ENCODE measurements at places on chromosomes 7 and 10.

DNA sequence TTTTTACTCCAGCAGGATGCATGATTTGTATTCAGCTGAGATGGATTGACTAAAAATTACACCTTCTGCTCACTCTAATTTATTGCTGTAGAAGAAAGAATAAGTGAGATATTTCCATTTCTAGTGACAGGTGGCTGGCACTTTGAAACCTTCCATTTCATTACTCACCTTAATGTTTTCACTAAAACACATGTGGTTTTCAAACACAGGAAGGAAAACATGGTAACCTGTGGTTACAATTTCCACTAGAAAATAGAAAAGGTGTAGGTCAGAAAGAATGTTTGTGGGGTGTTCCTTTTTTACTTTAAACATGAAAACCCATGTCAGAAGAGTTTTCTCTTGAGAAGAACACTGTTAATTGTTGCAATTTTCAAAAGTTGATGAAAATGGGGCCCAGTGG, 12.0 kb upstream of the PRKCQ start:
- no peak for DNase-seq

- no peak for DNase-seq
Observed at GRCh38 chr10:107028236-107028635, 136.3 kb downstream of the SORCS1 start.

- DNase-seq = no peak
Observed at GRCh38 chr10:105965141-105965540, 1199.4 kb downstream of the SORCS1 start.

GRCh38 chr7:45697576-45698136, 123.5 kb downstream of the ADCY1 start:
- DNase-seq = no peak

DNA sequence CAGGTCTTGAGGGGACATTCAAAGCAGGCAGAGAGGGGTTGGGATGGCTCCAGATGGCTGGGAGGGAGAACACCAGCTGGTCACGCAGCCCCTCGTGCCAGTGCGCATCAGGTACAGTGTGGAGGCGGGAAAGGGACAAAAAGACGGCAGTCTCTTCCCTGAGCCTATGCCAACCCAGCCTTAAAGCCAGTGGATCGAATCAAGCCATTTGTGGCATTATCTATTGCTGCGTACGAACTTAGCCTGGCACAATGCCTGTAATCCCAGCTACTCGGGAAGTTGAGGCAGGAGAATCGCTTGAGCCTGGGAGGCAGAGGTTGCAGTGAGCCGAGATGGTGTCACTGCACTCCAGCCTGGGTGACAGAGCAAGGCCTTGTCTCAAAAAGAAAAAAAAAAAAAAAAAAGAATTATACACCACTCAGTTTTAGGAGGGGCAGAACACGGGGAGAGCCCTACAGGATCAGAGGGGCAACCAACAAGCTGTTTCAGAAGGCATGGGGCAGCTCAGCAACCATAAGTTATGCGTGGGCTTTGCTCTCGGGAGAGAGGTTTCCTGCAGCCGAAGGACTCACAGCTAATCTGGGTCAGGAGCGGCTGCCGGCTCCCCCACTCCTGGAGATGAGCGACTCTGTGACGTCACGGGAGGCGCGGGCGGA, 356 bp upstream of the NDUFB2 start:
- DNase-seq = peak; percentile 95

DNA sequence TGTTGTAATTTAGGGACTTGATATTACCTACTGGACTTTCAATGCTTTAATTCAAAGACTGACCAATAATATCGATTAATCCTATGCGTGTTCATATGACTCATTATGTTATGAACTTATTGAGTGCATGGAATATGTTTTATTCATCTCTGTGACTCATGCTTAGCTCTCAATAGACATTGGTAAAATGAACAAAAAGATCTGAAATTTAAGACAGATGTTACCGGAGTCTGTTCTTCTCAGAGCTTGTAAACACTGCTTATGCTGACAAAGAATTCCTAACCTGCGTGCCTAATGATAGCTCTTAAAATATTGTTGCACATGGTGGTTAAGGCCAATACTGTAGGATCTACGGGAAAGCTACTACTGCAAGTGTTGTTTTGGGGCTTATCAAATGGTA, 131.5 kb upstream of the ACBD5 start:
- no peak for DNase-seq

DNA sequence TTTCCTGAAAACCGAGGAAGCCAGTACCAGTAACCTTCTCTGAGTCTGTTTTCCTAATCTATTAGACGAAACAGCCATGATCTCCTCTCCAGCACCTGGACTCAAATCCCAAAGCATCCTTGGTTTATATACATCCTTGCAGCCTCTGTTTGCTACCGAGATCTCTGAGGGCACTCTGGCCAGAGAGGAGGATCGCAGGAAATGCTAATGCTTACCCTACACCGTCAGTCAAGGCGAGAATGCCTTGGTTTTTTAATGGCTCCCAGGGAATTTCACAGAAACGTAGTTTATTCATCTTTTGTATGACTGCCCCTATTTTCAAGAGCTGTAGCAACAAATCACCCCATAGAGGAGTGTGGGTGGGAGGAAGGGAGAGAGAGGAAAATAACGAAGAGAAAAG, 91.5 kb upstream of the CALN1 start:
- no peak for DNase-seq

DNA sequence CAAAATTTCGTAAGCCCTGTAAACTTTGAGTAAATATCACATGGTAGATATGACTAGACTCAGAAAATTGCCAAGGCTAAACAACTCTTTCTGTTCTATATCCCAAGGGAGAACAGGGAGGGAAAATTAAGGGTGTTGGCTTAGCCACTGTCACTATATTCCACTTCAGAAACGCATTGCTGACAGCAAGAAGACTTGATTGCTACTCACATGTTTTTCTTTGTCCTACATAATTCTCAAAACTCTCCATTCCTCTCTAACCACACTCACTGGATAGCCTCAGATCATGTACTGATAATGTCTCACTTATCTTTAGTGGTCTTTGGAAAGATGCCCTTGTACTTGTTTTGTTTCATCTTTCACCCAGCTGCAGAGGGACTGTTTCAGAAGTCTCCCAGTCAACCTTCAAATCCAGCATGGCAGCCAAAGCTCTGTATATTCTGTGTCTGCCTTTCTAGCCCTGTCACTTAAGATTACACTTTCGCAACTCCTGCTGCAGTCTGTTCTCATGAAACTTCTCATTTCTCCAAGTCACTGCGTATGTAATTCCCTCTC, 582.4 kb upstream of the FZD8 start:
- DNase-seq = no peak

DNA sequence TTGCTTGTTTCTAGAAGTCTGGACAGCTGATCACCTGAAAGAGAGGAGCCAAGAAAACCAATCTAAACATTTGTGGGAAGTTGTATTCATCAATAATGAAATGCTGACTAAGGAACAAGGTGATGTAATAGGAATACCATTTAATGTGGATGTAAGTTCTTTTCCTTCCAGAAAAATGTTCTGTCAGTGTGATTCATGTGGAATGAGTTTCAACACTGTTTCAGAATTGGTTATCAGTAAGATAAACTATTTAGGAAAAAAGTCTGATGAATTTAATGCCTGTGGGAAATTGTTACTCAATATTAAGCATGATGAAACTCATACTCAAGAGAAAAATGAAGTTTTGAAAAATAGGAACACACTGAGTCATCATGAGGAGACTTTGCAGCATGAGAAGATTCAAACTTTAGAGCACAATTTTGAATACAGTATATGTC, 39.8 kb upstream of the ZNF37A start:
- DNase-seq = no peak
